ENCODE measurements at places on chromosomes 4 and X.

- no peak for DNase-seq
These were observed 14.5 kb downstream of the SLC2A9 start for GRCh38 chr4:10006601-10007435.

DNA sequence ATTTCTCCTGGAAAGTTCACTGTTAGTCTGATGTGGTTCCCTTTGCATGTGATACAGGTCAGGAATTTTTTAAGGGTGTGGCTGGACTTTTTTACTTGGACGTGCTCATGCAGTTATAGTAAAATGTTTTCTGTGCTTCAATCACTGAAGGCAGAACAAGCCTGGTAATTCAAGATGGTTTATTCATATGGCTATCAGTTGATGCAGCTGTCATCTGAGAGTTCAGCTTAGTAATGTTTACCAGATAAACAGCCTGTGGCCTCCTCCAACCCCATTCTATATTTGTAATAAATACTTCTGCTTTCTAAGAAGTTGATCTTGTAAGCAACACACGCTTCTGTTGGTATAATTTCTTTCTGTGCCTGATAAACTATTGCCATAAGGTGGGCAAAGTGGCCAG lies 2105.9 kb downstream of the ARAP2 start:
- no peak for DNase-seq

DNA sequence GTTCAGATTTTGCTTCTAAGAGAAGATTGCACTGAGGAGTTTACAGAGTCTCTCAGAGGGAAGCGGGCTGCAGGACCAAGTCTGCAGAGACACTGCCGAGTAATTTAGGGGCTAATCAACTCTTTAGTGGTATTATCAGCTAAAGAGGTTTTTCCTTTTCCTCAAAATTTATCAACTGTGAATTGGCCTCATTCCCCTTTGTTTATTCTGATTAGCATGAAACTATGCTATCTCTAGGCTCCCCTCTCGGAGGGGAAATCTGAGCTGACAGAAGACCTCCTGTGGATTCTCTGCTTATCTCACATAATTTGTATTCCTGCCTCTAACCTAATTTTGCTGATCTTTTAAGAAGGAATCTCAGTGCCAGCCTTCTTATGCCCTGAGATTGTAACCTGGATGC lies 201.0 kb downstream of the DCTD start:
- no peak for DNase-seq

DNA sequence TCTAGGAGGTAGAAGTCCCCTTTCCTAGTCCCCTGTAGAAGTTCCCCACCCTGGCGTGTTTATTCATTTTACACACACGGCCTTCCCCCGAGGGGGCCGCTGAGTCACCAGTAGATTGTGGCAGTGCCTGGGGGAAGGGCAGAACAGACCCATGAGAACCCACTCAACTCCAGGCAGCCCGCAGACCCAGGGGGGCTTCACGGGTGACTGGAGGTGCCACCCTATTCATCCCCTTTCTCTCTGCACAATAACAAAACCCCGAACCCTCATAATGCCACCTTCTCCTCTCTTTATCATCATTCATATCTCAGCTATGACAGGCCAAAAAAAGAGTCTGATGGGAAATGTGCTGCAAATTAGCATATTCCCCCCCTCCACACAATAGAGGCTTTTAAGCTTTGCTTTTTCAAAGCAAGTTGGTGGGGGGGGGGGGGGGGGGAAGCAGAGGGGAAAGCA lies 20.4 kb upstream of the GPM6B start:
- DNase-seq = no peak

- DNase-seq = no peak
These were observed 22.4 kb downstream of the RBM47 start for GRCh38 chr4:40607221-40607620.

- no peak for DNase-seq
These were observed 47.4 kb upstream of the APOOL start for GRCh38 chrX:84956304-84956703.

GRCh38 chrX:1657367-1658070 lies 42.7 kb downstream of the ASMT start:
- peak; percentile 65 for DNase-seq

GRCh38 chr4:123869286-123870215 lies 473.0 kb downstream of the SPRY1 start:
- no peak for DNase-seq

GRCh38 chrX:74448669-74449068 lies 27.4 kb downstream of the SLC16A2 start:
- DNase-seq = no peak

- DNase-seq = no peak
These were observed 4.5 kb downstream of the RAPGEF2 start for GRCh38 chr4:159107203-159107925.

GRCh38 chr4:149706942-149707341 lies 108.7 kb downstream of the IQCM start:
- no peak for DNase-seq

DNA sequence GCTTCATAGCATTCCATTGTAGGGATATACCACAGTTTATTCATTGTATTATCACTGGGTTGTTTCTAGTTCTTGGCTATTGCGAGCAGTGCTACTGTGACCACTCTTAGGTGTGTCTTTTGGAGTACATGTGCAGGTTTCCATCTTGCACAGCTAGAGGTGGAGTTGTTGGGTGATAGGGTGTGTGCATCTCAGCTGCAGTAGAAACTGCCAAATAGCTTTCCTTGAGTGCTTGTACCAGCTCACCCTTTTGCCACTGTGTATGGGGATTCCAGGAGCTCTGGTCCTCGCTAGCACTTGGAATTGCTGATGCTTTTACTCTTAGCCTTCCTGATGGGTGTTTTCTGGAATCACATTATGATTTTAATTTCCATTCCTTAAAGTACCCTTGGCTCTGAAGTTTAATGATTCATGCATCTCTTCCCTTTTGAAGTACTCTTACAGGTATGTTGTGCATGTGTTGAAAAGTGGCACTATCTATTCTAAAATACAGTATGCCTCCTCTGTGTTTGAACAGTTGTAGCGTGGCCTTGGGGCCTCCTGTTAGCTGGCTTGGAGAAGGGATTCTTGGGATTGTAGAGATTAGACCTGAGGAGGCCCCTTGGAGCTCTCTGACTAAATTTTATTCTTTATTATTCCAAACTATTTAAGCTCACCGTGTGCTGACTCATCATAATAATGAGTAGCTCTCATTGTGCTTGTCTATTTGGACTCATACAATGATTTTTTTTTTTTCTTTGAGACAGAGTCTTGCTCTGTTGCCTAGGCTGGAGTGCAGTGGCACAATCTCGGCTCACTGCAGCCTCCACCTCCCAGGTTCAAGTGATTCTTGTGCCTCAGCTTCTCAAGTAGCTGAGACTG lies 38.4 kb downstream of the HTT start:
- no peak for DNase-seq

DNA sequence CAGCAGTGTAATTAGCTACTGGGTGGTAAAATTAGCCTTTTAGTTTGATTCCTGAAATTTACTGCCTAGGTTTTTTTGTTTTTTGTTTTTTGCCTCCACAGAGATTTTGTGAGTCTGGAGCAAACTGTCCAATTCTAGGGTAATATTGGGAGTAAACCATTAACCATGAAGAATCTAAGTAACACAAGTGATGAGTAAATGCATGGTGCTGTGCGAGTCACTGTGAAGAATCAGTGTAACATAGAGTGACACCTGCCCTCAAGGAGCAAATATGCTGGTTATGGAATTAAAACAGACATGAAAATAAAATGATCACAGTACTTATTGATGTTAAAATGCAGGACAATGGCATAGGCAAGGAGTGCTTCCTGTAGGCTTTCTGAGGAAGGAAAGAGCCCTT lies 60.1 kb downstream of the LRP2BP start:
- no peak for DNase-seq

- no peak for DNase-seq
These were observed 93.5 kb upstream of the UCP1 start for GRCh38 chr4:140662082-140662869.

GRCh38 chr4:38382520-38382919 lies 281.5 kb upstream of the KLF3 start:
- DNase-seq = no peak

GRCh38 chr4:187354740-187355139 lies 631.1 kb upstream of the FAT1 start:
- DNase-seq = no peak

DNA sequence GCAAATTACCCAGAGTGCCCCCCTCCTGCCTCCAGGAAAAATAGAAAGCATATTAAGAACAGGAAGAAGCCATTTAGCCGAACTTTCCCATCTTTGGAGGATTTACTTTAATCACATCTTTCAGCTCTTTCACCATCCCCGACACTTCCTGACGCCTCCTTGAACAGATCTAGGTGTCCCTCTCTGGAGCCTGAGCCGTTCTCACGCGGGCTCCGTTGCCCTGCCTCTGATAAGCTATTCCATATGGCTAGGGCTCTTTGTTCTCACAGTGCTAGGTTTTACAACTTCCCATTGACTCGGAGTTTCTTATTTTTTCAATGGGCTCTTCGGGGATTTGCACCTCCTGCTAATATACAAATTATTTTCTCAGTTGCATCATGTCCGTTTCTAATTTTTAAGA lies 82.1 kb upstream of the GPC4 start:
- no peak for DNase-seq

DNA sequence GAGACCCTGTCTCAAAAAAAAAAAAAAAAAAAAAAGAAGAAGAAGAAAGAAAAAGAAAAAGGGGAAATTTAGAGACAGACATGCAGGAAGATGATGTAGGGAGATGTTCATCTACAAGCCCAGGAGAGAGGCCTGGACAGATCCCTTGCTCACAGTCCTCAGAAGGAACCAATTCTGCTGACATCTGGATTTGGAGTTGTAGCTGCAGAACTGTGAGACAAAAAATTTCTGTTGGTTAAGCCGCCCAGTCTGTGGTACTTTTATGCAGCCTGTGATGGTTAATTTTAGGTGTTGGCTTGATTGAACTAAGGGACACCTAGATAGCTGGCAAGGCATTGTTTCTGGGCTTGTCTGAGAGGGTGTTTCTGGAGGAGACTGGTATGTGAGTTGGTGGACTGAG lies 10.1 kb upstream of the STIM2 start:
- DNase-seq = no peak

GRCh38 chr4:153890761-153891160 lies 101.9 kb upstream of the SFRP2 start:
- DNase-seq = no peak

DNA sequence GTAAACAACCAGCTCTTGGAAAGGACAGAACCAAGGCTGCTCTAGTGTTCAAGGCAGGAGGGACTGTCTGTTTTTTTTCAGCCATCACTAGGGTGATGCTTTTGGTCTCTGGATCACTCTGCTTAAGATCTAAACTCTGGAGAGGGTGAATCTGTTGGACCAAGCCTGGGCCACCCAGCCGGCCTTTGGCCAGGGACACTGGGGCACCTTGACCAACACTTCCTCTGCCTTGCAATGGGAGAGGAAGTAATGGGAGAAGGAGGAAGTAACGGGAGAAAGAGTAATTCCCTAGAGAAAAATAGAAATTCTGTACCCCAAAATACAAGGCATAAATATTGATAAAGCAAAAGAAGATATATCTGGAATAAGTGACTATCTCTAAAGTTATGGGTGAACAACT lies 12.9 kb downstream of the CHRNA9 start:
- DNase-seq = no peak

DNA sequence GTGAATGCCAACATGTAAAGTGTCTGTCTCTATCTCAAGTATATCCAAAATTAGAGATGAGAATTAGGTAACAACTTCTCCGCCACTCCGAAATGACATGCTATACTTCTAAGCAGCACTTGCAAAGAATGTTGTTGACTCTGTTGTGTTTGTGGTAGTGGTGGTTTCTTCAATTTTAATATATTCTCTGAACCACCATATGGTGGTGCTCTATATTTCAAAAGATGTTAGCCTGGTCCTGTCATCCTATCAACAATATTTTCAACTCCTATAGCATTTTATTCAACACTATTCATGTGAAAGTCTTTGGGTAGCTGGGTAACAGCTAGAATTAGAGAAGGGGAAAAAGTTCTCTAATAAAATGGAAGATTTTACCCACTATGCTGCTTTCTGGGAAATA lies 1622.8 kb upstream of the IGFBP7 start:
- DNase-seq = no peak

- peak; percentile 10 for DNase-seq
These were observed 194.1 kb downstream of the PTTG2 start for GRCh38 chr4:38154252-38154651.

DNA sequence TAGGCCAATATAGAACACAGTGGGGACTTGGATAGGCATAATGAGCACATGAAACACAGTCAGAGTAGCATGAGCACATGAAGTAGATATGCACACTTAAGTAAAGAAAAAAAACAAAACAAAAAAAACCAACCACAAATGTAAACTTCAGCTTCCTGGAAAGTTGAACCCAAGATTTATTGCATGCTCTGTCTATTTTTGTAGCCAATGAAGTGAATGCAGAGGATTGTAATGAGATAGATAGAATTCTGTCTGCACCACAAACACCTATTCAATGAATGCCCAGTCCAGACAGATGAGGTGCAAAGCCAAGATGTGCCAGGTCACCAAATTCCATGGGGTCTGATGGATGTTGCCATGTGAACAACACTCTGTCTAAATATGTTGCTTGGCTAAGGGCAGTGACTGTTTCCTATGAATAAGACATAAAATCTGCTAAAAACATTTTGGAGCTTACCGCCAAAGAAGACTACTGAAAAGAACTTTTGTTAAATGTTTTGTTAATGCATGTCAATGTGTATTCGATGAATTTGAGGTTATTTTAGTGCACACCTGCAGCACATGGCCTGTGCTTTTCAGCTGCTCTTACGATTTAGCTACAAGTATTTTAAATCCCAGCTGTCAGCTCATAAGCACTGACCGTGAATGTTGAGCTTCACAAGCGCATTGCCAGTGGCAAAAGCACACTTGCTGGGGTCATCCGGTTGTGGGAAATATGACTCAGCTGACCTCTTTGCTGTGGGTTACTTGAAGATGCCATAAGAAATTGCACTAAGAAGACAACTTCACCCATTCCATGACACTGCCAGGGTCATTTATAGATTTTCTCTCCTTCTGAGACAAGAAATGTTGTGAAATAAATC lies 374.8 kb upstream of the GNPDA2 start:
- DNase-seq = no peak

- DNase-seq = no peak
These were observed 55.1 kb downstream of the RAB40A start for GRCh38 chrX:103464072-103464773.

GRCh38 chr4:6226506-6226905 lies 26.2 kb upstream of the JAKMIP1 start:
- no peak for DNase-seq

DNA sequence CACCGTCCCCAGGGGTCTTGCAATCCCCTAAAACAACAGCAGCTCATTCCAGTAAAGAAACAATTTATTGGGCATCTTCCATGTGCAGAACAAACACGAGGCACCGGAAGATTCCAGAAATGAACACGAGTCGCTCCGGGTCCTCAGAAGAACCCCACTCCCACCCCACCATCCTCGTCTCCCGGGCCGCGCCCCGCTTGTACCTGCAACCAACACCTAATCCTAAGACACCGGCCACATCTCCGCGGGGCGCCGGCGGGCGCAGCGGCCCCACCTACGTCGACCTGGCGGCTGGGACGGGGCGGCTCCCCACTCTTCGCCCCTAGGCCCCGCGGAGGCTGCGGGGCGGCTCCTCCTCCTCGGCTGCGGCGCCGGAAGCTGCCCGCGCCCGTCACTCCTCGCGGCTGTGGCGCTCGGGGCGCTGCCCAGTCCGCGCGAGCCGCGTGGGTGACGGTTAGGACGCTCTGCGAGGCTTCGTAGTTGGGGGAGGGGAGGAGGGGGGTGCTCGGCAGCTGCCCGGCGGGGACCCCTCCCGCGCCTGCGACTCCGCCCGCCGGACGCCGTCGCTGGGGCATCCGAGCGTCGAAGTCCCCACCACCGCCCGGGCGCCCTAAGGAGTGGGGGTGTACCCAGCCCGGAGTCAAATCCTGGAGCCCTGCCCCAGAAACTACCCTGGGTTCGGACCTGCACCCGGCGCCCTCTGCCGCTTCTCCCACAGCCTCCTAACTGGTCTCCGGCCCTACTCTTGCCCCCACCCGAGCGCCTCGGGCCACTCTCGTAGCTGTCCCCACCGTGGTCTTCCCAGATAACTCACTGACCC lies at the start of gene CCDC158:
TSS of gene CCDC158 (minus strand) at position 380 of the 820 bp plus-strand sequence. CDS start 17,934 bp downstream, outside the sequence.
- DNase-seq = no peak
